ENCODE measurements at places on chromosomes 3 and 15.

DNA sequence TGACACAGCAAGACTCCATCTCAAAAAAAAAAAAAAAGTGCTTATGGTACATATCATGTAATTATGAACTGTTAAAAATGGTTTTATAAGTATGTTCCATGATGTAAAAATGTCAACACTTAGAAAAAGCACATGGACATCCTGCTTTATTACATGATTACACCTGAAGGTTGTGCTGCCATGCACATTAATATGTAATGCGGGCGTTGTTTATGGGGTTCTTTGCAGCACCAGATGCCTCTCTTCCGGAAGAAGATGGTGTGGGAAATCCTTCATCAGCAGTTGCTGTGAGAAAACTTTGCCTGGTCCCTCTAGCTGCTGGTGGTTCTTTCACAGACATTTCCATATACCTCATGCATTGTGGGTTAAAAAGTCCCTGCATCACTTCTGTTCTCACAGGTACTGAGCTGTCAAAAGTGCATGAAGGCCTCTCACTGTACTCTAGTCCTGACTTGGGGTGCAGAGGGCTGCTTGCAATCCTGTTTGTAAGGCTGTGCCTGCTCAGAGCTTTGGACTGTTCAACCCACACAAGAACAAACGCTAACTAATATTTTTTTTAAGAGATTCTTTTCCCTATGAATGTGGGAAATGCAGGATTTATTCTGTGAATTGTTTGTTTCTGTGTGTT is 43.6 kb downstream of the SENP2 start:
- DNase-seq = no peak

DNA sequence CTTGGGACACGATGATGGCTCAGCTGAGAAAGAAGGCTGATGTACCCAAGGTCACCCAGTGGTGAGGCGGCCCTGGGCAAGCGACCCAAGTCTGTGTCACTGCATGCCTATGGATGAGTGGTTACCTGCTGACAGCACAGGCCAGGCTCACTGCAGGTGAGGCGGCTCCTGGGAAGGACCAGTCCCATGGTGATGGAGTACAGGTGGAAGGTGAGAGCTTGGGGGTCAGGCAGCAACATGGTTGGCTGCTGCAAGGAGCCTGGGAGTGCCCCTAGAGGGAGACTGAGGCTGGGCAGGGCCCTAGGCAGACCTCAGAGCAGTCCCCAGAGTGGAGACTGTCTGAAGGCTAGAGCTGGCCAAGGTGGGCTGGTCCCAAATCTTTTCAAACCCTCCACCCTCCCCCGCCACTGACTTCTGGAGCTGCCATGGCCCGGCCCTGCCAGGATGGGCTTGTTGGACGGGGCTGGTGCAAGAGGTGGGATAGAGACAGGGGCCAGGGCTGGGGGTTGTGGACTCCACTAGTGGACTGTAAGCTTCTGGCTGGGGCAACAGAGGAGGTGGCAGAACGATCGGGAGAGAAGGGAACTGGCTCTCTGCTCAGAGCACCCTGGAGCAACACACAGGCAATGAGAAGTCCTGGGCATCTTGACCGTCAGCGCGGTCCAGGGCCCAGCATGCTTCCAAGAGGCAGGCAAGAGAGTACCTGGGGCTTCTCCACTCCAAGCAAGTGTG is 72.5 kb upstream of the SLC6A11 start:
- DNase-seq = no peak

GRCh38 chr3:78831446-78831972 is 936.3 kb downstream of the ROBO1 start:
- DNase-seq = no peak

DNA sequence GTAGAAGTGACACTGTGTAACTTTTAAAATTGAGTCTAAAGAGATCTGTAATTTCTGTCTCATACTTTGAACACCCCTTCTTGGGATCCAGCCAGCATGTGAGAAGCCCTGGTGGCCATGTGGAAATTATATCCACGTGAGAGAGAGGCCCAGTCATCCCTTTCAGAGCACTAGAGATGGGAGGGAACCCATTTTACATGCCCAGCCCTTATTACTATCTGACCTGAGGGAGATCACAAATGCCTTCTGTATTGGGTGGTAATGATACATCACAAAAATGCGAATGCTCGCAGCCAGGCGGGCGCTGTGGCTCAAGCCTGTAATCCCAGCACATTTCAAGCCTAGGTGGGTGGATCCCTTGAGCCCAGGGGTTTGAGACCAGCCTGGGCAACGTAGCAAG is 27.3 kb upstream of the TRAK1 start:
- DNase-seq = no peak

- DNase-seq = no peak
Measured at GRCh38 chr3:183774631-183775030, 50.7 kb downstream of the MAP6D1 start.

DNA sequence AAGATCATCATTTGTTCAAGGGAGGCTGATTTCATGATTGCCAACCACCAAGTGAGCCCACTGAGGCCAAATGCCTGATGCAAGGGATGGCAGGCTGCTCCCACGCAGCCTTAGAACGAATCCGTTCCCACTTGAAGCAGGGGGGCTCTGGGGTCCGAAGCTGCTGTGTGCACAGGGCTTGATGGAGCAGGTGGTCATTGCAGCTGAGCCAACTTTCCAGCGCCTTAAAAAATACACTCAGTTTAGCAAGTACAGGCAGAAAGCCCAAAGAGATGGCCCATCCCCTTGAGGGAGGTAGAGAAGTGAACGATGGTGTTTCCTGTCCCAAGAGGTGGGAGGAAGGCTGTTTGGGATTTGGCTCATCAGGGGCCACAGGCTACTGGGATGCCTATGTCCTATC is 16.7 kb downstream of the LIMD1 start:
- DNase-seq = no peak

- no peak for DNase-seq
Measured at GRCh38 chr3:153096731-153097131, 65.3 kb upstream of the RAP2B start.

- DNase-seq = no peak
Measured at GRCh38 chr3:64552160-64552559, 135.6 kb downstream of the ADAMTS9 start.

GRCh38 chr3:71001303-71001830 is 582.2 kb downstream of the FOXP1 start:
- no peak for DNase-seq

- DNase-seq = no peak
Measured at GRCh38 chr3:108448593-108448992, 61.8 kb downstream of the MYH15 start.

DNA sequence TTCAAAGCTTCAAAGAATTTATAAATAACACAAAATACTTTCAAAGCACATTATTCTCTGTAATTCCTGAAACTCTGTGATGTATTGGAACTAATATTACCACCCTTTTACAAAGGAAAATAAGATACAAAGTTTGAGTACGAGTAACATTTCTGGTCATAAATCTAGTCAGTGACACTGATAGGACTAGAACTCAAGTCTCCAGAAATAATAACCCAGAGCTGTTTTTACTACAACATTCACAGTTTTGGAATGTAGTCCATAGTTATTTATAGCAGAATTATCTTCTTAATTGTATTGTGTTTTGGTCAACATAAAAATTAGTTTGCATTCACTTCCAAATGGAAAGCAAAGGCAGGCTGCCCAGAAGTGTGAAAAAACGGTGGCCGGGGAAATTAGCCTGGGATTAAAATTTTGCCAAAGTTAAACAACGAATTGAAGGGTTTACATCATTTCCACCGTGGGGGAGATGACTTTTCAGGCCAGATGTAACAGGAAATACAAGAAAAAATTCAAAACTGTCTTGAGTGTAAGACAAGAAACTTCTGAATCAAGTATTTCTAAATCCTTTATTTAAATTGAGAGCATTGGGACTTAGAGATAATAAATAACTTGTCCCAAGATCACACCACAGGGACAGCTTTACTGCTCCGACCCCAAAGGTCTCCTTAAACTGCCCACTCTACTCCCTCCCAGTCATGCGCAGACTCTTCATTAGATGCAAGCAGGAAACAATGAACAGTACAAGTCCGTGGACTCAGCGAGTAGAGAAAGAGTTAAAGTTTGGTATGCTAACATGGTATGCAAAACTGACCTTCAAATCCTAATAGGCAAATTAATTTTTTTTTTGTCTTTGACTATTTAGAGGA is 74.3 kb upstream of the VGLL4 start:
- no peak for DNase-seq

DNA sequence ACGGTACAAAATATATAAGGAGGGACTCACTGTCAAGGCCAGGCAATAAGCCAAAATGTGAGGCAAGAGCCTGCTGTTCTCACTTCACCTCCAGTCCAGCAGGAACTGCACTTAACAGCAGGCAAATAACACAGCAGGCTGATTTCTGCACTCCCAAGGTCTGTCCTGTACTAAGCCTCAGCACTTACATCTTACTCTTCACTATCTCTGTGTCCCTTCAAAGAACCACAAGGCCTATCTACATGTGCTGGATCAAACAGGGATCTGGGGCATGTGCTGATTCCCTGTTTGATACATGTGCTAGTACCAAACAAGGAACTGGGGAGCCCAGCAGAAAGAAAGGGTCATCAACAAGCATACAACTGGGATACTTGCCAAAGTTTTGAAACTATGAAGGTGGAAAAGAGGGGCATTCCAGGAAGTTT is 22.2 kb downstream of the UACA start:
- DNase-seq = peak; percentile 53

DNA sequence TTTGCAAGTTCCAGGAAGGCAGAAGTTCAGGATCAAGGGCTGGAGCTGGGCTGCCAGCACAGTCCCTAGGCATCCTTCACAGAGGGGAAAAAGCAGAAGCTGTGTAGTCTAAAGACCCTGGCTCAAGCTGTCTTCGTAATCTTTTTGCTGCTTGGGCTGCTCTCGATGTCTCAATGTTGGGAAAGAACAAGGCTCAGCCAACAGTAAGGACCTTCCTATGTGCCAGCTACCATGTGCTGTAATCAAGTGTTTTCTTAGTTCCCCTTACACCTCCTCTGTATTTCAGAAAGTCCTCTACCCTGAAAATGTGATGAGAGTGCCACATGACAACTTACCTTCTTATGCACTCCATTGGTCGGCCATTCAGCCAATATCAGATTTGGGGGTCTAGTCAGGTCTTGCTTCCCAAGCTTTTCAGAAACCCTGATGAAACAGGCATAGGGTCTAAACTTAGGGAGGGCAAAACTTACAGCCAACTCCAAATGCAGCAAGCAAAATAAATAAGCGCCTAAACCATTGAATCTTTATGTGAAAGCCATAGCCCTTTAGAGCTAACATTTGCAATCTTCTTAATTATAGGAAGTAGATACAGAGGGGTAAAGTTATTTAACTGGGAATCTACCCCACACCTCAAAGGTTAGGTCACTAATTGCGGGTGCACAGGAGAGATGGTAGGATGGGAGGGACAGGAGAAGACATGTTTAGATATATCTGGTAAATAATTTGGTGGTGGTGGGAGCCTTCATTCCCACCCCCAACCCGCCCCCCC is 1.2 kb upstream of the EDEM1 start:
- DNase-seq = no peak

DNA sequence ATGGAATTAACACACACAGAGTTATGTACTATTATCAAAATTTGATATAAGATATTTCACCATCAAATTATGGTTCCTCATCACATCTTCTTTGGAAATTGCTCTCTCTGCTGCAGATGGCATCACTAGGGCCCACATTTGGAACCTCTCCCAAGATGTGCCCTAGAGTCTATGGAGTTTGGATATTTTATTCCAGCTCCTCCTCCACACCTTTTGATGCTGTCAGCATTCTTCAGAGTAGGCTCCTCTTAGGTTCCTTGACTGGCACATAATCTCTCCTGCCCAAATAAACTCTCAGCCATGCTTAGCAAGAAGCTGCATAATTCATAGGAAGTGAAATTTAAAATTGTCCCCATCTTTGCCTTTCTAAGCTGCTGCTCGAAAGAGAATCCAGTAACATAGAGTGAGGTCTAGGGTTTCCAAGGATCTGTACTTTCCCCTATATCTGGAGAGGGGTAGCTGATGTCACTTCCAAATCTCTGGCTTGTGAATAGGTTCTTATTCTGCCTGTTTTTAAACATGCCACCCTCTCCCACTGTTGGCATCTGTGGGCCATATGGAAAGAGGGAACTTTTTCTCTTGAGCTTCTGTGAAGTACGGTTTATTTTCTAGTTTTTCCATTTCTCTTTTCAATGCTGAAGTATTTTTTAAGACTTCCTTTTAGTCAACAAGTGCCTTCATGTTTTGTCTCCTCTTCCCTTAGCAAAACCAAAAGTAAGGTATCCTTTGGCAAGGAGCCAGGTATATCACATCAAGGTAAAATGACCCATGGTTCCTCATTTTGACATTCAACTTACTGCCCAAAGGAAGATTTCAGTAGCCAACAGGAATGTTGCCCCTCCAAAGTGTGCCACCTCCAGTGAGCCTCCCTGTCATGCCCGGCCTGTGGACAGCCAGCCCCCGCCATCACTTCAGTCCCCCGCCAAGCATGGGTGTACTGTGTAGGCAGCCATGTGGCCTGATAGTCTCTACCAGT is 75.3 kb upstream of the C2CD4B start:
- DNase-seq = peak; percentile 24

GRCh38 chr3:174342941-174343501 is 516.1 kb upstream of the NAALADL2 start:
- DNase-seq = no peak
